Keratinocyte (primary cell): ENCODE measurements at places on chromosomes 12 and 14. TPM values are rescaled to one million over a fixed set of nuclear protein-coding genes. Genes with fewer than 3 reads are reported as not detected.

The GAS2L3 gene
- 0.75 to 3.6 TPM (median 2.9 TPM) in 3 replicates for polyA plus RNA-seq

The KRT4 gene
- 1.9 to 3.4 TPM (median 2.0 TPM) in 3 replicates for polyA plus RNA-seq

The OR4E2 gene
- not detected in 3 replicates for polyA plus RNA-seq

The FAM186B gene
- 0.12 to 0.23 TPM (median 0.13 TPM) in 3 replicates for polyA plus RNA-seq

The TMEM30B gene
- 5.6 to 8.7 TPM (median 8.1 TPM) in 3 replicates for polyA plus RNA-seq

The DENND5B gene
- 2.6 to 4.7 TPM (median 3.2 TPM) in 3 replicates for polyA plus RNA-seq

The MED13L gene
- polyA plus RNA-seq = 25.9 to 31.7 TPM (median 28.2 TPM) in 3 replicates

The OTOGL gene
- polyA plus RNA-seq = 0.01 to 0.08 TPM (median 0.01 TPM) in 3 replicates

The KLHL28 gene
- polyA plus RNA-seq = 4.4 to 6.1 TPM (median 6.0 TPM) in 3 replicates

The CLEC7A gene
- polyA plus RNA-seq = 0.31 to 0.62 TPM (median 0.62 TPM) in 3 replicates

The KCNH3 gene
- polyA plus RNA-seq = 0.08 to 0.21 TPM (median 0.16 TPM) in 3 replicates

DNA sequence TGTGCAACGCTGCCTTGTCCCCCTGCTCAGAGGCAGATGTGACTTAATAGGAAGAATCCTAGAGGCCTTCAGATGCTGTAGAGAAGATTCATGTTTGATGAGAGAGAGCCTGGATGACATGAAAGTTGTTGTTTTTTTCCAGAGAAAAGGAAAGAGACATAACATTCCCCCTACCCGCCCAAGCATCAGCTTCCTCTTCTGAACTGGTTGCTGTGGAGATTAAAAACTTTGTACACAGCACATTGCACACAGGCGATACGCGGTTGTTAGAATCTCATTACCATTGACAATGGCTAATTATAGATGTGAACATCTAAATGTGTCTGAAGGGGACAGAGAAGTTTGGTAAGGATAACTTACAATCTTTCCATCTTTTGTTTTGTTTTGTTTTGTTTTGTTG is 13.6 kb upstream of the ETFBKMT start:
- DNase-seq = no peak

- no peak for DNase-seq
These were observed 324.5 kb downstream of the NELL2 start for GRCh38 chr12:44551631-44552030.

GRCh38 chr12:109736552-109737108 is 23.0 kb downstream of the FAM222A start:
- no peak for DNase-seq

GRCh38 chr12:108106599-108106998 is 22.5 kb upstream of the WSCD2 start:
- DNase-seq = no peak

- DNase-seq = no peak
These were observed 31.9 kb upstream of the BICDL1 start for GRCh38 chr12:119957135-119957534.

DNA sequence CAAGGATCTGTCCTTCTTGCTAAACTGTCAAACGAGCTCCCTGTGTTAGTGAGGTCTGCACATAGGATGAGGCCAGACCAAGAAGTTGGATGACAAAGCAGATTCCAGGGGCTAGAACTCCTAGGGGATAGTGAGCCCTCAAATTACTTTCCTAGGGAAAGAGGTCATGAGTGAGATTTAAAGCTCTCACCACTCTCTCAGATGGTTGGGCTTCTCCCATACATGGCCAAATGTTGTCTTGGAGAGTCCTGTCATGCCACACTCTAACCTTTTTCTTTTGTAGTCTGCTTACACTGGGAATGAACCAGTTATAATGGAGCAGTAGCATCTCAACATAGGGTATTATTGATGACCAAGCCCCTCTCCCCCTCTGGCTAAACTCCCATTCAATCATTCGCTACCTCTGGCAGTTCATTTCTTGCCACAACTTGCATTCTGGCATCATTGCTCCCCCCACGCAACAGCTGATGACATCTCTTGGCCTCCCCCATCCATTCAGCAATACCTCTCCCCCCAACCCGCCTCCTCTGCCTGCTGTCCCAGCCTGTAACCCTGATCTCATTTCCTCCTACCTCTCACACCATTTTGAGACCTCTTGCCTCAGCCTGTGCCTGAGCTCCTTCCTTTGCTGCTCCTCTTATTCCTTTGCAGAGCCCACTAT is 64.7 kb upstream of the CISTR start:
- no peak for DNase-seq

- DNase-seq = no peak
These were observed 76.2 kb downstream of the PDZRN4 start for GRCh38 chr12:41264281-41264680.

- DNase-seq = no peak
These were observed 103.9 kb downstream of the TGFB3 start for GRCh38 chr14:75877884-75878283.

DNA sequence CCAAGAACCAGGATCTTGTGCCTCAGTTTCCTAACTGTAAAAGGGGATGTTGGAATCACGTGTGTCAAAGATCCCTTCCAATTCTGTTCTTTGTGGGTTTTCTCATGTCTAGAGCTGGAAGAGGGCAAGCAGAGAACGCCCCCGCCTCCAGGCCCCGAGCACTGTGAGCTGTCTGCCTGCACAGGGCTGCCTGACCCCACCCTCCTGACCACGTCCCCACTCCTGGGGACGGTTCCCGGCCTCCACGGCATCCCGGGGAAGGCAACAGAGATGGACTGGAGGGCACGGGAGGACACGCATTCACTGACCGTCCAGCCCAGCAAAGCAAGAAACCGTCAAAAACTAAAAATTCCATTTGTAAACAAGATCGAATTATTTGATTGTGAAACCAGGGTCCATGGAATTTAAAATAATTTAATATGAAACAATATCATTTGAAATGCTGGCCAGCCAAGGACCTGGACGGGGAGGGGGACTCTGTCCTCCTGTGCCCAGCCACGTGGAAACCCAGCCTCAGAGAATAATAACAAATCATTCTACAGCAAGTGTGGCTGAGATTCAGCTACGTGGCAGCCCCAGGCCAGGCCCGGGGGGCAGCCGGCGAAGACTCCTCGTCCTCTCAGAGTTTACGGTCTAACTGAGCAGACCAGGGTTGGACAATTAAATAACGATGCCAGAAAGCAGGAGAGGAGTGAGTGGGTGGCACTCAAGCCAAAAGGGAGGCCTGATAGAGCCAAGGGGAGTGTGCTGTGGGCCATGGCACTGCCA is 87.3 kb upstream of the DIO3 start:
- no peak for DNase-seq

- DNase-seq = no peak
These were observed 5.0 kb upstream of the SLC38A4 start for GRCh38 chr12:46830731-46831334.

DNA sequence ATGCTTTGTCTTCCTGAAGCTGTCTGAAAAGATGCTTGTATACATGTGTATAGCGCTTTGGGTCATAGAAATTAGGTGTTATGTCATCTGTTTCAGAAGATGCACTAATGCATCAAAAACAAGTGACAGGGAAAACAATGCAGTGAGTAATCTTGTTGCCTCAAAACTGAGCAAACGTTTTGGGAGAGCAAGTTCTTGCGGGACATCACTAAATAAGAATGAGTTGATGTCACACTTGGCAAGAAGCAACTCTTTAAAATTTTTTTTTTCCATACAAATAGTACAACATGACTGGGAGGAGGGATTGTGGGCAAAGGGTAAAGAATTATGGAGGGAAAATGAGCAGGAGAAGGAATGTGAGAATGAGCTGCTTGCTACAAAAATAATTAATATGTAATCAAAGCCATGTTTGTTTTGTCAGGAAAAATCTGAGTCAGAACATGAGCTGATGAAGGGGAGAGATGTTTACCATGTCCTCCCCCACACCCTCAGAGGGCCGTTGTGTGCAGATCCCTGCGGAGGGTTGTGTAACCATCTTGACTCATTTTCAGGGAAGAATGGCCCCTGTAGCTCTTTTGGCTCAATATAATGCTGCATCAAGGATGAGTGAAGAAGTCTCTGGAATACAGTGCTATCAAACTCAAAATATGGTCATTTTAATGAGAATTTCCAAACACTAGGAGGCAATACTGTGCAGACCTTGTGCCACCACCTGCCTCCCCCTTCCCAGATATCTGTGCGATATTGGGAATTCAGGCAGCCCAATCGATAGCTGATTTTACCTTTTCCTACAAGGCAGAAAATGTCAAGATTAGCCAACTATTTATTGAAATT is 41.4 kb downstream of the BORCS5 start:
- DNase-seq = peak; percentile 33

- DNase-seq = no peak
These were observed 42.2 kb upstream of the NOS1 start for GRCh38 chr12:117403586-117404139.

GRCh38 chr12:954741-955140 is 5.2 kb upstream of the RAD52 start:
- no peak for DNase-seq

DNA sequence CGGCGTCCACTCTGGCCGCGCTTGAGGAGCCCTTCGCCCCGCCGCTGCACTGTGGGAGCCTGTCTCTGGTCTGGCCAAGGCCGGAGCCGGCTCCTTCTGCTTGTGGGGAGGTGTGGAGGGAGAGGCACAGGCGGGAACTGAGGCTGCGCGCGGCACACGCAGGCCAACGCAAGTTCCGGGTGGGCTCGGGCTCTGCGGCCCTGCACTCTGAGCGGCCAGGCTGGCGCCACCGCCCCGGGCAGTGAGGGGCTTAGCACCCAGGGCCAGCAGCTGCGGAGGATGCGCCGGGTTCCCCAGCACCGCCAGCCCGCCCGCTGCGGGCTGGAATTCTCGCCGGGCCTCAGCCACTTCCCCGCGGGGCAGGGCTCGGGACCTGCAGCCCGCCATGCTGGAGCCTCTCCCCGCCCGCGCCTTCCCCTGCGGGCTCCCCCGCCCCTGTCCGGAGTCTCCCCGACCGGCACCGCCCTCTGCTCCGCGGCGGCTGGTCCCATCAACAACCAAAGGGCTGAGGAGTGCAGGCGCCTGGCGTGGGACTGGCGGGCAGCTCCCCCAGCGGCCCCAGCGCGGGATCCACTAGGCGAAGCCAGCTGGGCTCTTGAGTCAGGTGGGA is 921.2 kb upstream of the FOXG1 start:
- DNase-seq = no peak

DNA sequence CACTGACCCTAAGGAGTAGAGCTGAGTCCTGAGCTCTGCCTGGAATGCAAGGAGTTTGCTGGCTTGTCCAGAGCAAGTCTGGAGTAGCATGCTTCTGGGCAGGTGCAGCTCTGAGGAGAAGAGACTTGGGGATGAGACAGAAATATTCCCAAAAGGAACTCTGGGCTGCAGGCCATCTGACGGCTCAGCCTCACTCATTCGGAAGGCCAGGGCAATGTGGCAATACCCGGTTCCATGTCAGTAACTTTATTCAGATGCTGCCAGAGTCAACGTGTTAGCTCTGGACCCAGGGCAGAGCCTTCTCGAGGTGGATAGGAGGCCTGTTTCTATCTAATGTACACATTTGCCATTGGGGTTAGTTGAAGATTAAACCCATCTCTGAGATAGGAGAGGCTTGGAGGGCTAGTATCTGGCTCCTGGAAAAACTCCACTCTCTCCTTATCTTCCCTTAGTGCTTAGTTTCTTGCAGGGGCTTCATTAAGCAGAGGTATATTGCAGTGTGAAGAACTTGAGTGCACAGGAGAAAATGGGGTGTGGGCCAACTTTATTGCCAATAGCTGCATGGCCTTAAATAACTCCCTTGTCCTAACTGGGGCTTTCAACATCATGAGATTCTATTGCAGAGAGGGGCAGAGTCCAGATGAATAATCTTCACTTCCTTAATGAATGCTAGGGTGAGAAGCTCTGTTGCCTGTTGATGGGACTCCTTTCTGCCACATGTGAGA is 65.6 kb downstream of the NTF3 start:
- no peak for DNase-seq

DNA sequence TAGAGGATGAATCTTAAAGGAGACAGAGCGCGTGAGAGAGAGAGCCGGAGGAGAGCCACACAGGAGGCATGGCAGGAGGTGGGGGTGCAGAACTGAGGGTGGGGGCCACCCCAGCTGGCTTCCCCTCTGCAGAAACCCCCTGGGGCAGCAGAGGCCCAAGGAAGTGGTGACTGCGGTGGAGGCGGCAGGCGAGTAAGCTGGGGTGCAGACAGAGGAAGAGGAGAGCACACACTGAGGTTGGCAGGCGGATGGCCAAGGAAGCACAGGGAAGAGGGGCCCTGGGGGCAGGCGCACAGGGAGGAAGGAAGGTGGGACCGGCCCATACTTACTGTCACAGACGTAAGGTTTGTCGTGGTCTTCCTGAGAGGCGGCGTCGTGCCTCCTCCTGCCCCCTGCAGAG is 179.8 kb downstream of the DPF3 start:
- no peak for DNase-seq

GRCh38 chr12:109065154-109065852 is 12.9 kb downstream of the USP30 start:
- DNase-seq = no peak

GRCh38 chr12:95151406-95151805 is 65.9 kb downstream of the FGD6 start:
- no peak for DNase-seq

DNA sequence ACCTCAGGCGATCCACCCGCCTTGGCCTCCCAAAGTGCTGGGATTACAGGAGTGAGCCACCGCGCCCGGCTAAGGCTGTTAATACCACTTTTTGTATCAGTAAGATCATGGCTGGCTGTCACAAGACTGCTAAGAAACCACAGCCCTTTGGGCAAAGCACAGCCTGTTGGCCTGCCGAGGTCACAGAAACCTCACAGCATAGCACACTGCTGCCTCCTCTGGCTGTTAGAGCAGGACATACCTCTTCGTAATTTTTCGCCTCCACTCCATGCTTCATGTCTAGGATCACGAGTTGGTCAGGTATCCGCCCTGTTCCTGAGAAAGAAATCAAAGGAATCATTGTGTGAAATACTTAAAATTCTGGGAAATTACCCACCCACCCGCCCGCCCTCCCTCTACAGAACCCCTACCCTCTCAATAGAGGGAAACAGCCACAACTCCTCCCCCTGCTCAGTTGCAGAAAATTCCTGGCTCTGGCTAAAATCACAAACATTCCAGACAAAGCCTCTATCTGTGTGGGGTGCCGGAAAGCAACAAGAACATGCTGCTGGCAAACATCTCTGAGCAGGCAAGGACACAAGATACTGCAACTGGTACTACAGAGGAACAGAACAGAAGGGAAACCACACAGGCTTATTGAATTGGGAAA is 20.7 kb upstream of the NEK9 start:
- no peak for DNase-seq

GRCh38 chr14:65993103-65993502 is 493.1 kb upstream of the CCDC196 start:
- DNase-seq = no peak

DNA sequence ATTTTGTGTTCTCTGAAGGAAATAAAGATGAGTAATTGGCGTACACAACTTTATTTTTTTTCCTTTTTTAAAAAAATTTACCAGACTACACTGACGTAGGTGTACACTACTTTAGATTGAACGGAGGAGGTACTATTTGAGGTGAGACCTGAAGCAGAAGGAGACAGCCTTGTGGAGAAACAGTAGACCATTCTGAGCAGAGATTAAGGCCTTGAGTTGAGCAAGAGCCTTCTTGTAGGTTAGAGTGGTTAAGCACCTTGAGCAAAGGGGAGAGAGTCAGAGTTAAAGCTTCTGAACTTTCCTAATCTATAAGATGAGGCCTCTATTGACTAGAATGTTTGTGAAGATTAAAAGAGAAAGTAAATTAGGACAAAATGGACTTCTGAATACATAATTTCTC is 2.5 kb downstream of the LEMD3 start:
- DNase-seq = no peak
